ENCODE measurements at places on chromosomes 2 and 18.

GRCh38 chr2:184425083-184425482 lies 173.2 kb upstream of the ZNF804A start:
- DNase-seq, result no peak

DNA sequence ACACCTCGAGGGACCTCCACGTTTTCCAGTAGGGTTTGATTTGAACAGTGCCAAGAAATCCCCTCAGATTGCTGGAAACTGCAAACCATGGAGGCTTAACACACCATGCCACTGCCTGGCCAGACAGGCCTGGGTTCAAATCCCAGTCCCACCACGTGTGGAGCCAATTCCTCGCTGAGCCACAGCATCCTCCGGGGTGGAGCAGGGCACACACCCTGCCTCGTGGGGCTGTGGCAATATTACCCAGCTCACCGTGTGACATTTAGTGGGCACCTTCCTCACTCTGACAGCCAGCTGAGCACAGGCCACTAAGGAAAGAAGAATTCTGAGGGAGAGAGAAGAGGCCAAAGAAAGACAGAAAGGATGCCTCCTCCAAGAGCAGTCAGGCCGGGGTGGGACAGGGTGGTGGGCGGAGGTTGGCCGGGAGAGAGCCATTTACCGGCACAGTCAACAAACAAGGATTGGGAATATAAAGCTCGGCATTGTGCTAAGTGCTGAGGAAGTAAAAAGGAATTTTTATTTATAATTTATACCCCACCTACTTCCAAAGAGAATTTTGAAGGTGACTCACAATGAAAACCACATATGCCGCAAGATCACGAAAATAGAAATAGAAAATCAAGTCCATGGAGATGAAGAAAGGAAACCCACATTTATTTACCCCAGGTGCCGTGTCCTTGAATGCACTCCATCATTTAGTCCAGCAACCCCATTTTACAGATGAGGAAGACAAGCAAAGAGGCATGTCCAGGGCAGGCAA lies 111.5 kb downstream of the MCFD2 start:
- no peak for DNase-seq

GRCh38 chr2:26268213-26268612 lies 23.5 kb downstream of the HADHB start:
- no peak for DNase-seq

DNA sequence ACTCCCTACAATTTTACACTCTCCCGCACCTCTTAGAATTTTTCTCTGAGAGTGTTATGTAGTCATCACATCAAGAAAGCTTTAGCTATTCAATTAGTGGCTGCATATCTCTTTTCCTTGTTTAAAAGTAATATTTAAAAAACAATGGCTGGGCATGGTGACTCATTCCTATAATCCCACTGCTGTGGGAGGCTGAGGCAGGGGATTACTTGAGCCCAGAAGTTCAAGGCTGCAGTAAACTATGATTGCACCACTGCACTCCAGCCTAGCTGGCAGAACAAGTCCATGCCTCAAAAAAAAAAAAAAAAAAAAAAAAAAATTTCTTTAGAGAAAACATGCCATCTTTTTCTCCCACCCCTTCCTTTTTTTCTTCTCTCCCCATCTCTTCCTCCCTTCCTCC lies 44.3 kb downstream of the AQP4 start:
- no peak for DNase-seq

DNA sequence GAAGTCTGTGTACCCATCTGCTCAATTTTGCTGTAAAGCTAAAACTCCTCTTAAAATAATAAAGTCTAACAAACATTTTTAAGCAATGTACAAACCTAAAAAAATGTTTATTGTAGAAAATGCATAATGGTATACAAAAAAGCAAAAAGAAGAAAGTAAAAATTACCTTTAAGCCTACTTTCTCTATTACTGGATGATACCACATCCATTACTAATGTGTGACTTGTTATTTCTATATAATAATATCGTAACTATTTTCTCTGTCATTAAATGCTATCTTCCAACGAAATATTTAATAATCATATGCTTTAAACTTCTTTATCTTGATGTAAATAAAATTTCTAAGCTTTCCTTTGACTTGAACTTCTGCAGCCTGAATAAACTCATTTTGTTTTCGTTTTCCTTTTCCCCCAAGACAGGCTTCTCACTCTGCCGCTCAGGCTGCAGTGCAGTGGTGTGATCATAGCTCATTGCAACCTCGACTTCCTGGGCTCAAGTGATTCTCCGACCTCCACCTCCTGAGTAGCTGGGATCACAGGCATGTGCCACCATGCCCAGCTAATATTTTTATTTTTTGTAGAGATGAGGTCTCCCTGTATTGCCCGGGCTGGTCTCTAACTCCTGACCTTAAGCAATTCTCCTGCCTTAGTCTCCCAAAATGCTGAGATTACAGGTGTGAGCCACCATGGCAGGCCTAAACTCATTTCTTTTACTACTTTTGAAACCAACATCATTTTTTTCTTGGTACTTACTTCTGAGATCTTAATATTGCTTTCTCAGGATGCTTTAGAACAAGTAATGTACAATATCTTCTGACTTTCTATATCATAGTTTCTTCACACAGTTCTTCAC lies 18.1 kb upstream of the DNAH7 start:
- DNase-seq, result no peak

DNA sequence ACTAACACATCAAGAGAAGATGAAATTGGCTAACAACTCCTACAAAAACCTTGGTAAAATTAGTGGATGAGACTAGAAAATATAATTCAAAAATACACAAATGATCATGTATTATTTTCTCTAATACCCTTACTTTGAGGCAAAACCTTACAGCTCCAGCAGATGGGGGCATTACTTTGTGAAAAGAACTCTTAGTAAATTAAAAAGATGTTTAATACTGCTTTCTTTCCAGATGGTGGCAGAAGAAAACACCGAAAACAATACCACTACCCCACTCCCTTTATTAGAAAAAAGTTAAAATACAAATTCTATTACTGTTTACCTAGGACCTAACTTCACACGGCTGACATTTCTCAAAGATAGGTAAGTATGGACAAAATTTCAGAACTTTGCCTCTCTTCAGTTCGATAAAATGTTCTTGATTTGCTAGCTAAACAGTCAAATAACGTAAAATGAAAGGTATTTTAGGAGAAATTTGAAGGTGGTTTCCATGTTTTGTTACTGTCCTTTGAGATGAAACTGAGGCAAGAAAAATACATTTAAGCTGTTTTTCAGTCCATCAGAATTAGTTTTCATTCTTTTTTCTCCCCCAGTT lies 30.6 kb downstream of the ORC4 start:
- no peak for DNase-seq

DNA sequence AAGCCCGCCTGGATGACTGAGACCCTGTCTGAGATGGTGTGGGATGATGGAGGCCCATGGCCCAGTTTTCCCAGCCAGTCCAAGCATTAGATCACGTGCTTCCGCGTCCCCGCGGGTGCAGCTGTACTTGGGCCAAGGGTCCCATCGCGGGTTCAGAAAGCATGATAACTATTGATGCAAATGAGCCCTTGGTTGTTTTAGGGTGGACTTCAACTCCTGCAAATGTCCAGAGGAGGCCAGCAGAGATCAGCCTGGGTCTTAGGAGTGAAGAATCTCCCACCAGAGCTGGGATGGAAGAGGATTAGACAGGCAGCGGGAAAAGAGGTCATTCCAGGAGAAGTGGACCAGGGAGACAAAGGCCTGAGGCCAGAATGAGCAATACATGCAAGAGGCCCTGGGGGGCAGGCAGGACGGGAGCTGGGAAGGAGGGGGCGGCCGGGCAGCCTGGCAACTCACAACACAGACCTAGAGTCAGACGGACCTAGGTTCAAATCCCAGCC lies 89.9 kb upstream of the TMEM247 start:
- no peak for DNase-seq

GRCh38 chr2:157559461-157559860 lies 69.2 kb downstream of the ACVR1C start:
- DNase-seq, result no peak

All from femur (tissue), 1 donor.